ENCODE measurements at places on chromosomes 4 and X.

GRCh38 chr4:22192084-22192511, 243.5 kb upstream of the KCNIP4 start:
- DNase-seq, result no peak

DNA sequence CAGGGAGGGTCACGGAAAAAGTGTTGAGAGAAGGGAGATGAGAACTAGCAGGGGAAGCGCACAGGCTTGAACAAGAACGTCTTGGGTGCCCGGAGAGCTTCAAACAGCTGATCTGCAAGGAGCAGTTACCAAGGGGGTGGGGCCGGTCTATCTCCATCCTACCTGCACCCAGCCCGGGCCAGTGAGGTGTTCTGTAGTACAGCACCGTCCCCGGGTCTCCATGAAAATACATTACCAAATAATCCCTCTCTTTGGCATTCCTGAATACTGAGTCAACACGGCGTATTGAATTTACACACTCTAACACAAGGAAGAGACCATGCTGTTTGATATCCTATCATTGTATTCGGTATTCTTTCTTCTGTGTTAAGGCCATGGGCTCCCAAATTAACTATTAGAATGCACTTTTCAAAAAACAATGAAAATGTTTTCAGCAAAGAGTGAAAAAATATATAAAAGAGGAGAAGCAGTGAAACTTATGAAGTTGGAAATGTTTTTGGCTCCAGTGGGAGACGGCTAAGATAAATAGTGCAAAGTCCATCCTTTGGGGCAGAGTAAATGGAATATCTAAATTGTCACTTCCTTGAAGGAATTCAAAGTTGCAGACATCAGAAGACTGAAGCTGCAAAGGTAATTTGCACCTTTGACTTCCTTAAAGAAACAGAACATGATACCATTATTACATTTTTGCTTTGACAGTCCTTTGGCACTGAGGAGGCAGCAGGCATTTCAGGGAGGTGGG, 90.3 kb downstream of the DHRSX start:
- DNase-seq, result no peak

GRCh38 chrX:135185795-135186443, 14.7 kb upstream of the CT55 start:
- DNase-seq, result no peak

GRCh38 chrX:136967966-136968365, 65.8 kb downstream of the GPR101 start:
- no peak for DNase-seq

- no peak for DNase-seq
These were observed 12.8 kb upstream of the SCARB2 start for GRCh38 chr4:76226418-76226817.

DNA sequence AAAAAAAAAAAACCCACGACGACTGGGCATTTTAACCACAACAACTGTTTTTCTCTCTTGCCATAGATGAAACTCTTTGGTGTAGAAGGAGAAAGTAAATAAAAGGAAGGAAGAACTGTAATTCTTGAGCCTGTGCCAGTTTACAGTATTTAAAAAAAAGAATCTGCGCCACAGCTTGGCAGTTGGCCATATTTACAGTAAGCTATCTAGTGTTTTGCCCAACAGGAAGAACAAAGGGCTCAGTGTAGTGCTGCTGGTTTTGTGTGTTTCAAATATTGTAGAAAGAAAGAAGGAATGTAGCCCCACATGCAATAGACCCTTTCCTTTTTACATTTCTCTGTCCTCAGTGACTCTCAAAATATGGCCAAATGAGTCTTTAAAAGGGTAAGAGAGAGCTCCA, 66.1 kb downstream of the NR3C2 start:
- no peak for DNase-seq

DNA sequence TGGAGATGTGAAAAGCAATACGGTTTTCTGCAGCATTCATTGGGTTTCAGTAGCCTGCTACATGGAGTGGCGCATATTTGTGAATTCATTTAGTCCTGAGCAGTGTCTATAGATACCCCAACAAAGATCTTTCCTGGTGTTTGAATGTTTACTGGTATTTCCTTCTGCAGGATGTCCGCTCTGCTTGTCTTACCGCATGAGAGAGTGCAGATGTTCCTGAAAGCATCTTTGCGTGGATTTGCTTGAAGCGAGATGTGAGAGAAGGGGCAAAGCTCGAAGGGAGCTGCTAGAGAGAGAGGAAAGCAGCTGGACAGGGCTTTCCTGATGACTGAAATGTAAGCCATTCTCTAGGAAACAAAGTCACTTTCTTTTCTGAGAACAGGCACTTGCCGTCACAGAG, 40.9 kb upstream of the GYPA start:
- DNase-seq, result no peak

- no peak for DNase-seq
These were observed 32.9 kb upstream of the PTPN13 start for GRCh38 chr4:86561256-86561655.

DNA sequence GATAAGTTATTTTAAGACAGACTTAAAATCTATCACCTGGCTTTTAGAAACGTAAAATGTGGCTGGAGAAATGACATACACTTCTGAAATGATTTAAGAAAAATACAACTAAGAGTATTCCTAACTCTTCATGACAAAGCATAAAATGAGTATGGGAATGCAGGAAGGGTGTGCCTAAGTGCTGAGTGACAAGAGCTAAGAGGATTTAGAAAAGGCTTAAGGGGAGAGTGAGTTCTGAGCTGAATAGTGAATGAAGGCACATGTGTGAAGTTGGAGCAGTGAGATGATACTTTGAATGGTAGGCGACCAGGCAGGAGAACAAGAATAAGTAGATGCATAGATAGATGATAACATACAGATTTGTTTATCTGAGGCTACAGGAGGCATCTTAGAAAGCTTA, 458.3 kb upstream of the TENM3 start:
- no peak for DNase-seq

- no peak for DNase-seq
These were observed 60.6 kb downstream of the NOCT start for GRCh38 chr4:139076016-139076744.

DNA sequence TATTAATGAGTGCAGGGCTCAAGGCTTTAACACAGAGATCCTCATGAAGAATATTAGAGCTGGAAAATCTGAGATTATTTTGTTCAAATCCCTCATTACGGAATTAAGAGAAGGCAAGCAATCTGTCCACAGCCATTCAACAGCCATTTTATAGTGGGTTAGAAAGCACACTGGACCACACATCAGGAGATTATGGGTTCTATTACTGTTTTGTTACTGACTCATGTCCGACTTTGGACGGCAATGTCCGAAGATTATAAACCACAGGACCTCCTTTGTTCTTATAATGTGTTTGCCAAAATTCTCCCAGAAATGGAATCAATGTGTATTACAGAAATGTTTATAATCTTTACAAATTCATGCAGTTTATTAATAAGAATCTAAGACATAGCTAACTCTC, 8.1 kb downstream of the LAMTOR3 start:
- DNase-seq, result peak; percentile 19

- DNase-seq, result no peak
These were observed 54.5 kb upstream of the GRIA2 start for GRCh38 chr4:157165935-157166610.

DNA sequence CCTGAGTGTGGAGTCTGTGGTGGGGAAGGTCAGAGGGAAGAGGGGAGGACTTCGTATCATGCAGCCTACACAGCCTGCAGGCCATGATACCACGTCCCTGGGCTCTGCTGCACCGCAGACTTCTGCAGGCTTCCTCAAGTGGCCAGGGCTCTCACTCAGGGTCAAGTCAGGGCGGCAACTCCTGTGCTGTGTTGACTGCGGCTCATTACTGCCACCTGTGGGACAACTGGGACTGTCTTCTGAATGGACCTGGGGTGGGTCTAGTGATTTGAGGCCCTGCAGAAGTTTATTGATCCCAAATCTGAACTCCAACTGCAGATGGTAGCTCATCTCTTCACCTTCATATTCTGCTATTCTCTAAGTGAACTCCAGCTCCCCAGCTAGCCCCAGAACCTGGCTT, 167.1 kb downstream of the NSUN7 start:
- no peak for DNase-seq

- no peak for DNase-seq
These were observed 3.7 kb upstream of the APLN start for GRCh38 chrX:129658429-129658828.

DNA sequence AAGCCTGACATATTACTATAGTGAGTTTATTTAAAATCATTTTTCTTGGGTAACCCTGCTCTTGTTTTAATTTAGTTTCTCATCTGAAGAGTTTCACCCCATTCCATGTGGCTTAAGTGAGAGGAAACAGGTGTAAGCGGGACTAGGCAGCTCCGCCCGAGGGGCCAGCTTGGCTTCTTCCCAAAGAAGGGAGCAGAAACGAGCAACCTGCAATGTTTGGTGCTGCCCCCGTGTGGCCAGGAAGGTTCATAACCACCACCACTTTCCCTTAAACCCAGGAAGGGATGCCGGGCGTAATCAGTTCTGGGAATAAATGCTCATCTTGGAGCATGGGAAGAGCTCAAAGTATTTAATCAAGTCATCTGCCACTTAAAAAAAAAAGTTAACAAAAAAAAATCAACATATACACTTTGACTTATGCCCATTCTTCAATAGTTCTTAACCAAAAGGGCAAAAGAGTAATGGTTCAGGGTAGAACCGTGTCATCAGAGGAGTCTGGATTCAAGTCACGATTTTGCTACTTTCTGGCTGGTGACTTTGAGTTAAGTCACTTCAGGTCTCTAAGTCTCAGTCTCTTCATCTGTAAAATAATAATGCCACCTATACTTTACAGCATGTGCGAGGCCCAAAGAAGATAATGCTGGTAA, 147.9 kb downstream of the NSUN7 start:
- DNase-seq, result peak; percentile 76

- no peak for DNase-seq
These were observed 297.0 kb upstream of the KLF3 start for GRCh38 chr4:38366997-38367396.

- no peak for DNase-seq
These were observed 158.9 kb upstream of the MAD2L1 start for GRCh38 chr4:120225527-120225926.

DNA sequence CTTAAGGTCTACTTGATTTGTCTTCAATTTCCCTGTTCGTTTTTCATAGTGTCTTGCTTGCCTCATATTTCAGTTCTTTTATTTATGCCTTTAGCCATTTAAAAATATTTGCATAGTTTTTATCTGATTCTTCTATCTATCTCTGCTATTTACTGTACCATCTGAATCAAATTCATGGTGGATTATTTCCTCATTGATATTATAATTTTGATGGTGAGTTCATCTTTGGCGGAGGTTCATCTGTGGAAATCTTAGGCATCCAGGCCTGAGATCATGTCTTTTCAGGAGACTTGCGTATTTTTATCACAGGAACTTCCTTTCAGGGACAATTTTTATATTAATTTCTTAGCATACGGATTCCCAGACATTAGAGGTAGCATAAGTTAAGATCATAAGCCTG, 275.2 kb downstream of the STPG2 start:
- no peak for DNase-seq

- DNase-seq, result no peak
These were observed 77.1 kb upstream of the UCP1 start for GRCh38 chr4:140645614-140646412.

DNA sequence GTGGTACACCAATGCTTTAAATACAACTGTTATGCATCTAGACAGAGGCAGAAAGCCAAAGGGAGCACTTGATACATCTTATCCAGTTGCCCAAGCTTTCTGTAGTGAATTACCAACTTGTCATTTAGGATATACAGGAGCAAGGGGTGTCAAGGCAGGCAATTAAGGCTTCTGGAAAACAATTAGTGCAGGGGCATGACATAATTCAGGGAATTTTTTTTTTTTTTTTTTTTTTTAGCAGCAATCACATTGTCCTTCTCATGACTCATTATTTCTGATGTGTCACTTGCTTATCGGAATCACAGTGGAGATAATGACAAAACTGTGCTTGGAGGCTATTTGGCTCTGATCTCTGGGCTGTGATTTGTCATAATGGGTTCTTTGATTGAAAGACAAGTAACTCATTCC, 259.5 kb downstream of the ARHGAP24 start:
- no peak for DNase-seq

DNA sequence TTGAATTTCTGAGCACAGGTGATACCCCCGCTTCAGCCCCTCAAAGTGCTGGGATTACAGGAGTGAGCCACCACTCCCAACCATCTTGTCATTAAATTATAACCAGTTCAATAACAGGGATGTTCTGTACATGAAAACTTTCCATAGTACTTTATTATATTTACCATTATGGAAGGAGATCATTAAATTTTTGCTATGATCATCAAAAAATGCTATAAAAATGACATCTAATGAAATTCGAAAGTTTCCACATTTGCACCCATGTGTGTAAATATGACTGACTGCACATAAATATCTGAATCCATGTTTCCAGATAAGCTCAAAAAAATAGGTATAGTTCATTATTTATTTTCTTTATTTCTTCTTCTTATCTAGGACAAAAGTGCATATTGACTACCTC, 182.6 kb downstream of the FBXO8 start:
- DNase-seq, result no peak

- no peak for DNase-seq
These were observed 18.9 kb upstream of the SCRG1 start for GRCh38 chr4:173417833-173418232.

GRCh38 chr4:162715401-162715800, 451.3 kb downstream of the NAF1 start:
- DNase-seq, result no peak

- DNase-seq, result no peak
These were observed 3.4 kb upstream of the MRPL1 start for GRCh38 chr4:77859256-77859655.

DNA sequence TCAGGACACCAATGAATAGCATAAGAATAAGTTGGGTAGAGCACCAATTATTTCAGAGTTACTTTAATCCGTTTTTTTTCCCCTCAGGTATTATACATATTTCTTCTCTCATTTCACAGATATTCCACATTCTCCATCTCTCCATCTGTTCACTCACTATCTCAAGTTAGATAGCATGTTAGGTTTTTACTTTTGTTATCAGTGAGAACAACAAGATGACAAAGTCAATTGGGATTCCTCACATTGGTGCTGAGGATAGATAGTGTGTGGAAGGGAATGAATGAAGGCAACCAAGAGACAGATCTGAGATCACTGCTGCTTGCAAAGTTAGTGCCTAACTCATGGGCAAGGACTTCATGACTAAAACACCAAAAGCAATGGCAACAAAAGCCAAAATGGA, 112.0 kb upstream of the ETNPPL start:
- no peak for DNase-seq

DNA sequence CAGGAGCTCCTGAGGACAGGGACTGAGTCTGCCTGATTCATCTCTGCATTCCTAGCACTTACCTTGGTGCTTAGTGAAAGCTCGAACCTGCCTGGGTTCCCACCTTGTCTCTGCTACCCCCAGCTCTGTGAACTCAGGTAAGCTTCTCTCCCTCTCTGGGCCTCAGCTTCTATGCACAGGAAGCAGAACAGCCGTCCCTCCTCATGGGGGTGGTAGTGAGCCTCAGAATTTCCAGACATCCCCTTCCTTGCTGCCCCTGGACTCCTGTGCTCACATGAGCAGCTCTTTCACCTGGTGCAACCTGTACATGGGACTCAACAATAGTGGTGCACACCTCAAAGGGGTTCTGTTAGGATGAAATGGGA, 50.8 kb downstream of the HTRA3 start:
- no peak for DNase-seq

- no peak for DNase-seq
These were observed 37.4 kb upstream of the SPON2 start for GRCh38 chr4:1209821-1210220.
